ENCODE measurements at places on chromosomes 5 and 9. TPM values are rescaled to one million over a fixed set of nuclear protein-coding genes. Genes with fewer than 3 reads are reported as not detected.

- DNase-seq, result no peak
These were observed 296.3 kb downstream of the ADAMTS6 start for GRCh38 chr5:65185468-65185867.

GRCh38 chr5:74123929-74124328, 497.9 kb downstream of the ARHGEF28 start:
- DNase-seq, result no peak

- no peak for DNase-seq
These were observed 531.1 kb downstream of the PDE4D start for GRCh38 chr5:59362438-59362837.

DNA sequence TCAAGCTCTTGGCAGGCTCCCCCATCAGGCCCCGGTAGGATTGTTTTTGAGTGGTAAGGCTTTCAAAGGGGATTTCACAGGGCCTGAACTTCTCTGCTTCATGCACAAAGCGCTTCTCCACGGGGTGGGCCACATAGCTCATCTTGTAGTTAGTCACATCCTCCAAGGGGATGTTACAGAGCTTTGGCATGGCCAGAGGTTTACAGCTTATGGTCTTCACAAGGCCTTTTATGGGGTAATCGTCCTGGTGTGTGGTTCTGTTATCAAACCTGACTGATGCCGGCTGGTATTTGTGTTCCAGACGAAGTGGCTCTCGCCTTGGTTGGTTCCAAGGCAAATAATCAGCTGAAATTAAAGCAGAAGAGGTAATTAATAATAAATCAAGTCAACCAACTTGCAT, 104.3 kb downstream of the SAXO1 start:
- no peak for DNase-seq

GRCh38 chr5:135501965-135502364, 33.8 kb downstream of the NEUROG1 start:
- no peak for DNase-seq

Gene SLCO6A1
- polyA plus RNA-seq, result not detected

Gene PLAC8L1
- 0.84 TPM for polyA plus RNA-seq

- no peak for DNase-seq
These were observed 162.9 kb downstream of the FGF1 start for GRCh38 chr5:142522983-142523382.

DNA sequence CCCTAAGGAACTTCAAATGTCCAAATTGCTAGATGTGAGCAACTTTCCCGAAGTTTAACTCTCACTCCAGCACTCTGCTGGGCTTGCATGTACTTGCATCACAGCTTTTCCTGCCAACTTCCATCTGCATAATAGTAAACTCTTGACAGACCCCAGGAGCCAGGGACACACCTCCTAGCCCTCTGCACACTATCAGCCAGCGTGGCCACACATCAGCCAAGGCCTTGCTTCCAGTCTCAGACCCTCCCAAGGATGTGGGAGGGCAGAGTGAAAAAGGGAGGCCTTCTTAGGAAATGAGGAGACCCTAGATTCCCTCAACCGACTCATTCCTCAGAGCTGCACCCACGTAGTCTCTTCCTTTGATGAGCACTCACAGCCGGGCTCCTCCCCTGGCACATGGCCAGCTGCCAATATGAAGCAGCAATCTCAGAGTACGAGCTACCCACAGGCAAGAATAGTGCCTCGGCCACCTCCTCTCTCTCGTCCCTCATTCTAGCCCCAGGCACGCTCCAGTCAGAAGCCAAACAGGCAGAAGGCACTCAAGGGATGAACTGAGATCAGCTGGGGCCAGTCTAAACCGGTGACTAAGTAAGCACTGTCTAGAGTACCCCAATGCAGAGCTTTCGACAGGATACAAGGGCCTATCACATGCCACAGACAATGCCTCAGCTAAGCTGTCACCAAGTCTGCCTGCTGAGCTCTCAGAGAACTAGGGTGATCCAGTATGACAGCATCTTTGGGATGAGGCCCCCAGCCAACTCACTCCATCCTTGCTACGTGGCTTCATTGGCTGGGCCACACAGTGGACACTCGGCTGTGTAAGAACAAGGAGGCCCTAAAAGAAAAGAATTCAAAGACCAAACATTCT, 2.3 kb downstream of the P4HA2 start:
- DNase-seq, result no peak

DNA sequence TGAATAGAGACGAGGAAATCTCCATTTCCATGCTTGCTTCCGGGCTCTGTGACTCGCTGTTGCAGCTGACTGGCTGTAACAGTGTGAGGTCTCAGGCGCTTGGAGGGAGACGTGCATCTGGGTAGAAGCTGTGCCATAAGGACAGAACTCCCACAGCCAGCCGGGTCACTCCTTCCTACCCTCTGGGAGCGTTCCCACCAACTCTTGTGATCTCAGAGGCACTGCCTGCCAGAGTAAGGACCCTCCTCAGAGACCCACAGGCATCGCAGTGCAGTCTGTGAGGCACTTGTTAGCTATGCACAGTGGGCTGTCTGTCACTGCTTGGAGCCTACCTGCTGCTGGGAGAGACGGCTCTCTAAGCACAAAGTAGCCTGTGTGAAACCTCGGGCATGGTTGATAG, 203.4 kb upstream of the SEMA6A start:
- no peak for DNase-seq

DNA sequence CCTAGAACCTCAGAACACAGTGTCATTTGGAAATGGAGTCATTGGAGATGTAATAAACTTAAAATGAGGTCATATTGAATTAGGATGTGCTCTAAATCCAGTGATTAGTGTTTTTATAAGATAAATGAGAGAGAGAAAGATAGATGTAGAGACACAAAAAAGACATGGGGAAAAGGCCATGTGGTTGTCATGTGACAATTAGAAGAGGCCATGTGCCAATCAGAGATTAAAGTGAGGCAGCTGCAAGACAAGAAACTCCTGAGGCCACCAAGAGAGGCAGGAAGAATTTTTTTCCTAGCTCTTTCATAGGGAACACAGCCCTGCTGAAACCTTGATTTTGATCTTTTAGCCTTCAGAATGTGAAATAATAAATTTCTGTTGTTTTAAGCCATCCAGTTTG, 1307.2 kb downstream of the PTPRD start:
- no peak for DNase-seq

DNA sequence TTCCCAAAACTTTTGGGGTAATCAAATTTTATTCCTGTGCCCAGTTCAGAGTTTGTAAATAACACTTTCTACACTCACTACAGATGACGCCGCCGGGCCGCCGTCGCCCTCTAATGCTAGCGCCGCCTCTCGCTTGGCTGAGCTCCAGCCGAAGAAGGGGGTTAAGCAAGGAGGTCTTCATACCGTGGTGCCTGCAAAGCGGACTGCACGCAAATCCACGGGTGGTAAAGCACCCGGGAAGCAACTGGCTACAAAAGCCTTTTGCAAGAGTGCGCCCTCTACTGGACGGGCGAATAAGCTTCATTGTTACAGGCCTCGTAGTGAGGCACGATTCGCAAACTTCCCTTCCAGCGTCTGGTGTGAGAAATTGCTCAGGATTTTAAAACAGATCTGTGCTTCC, 280.4 kb downstream of the MEF2C start:
- DNase-seq, result no peak

- DNase-seq, result no peak
These were observed 86.1 kb downstream of the WWC1 start for GRCh38 chr5:168377525-168377924.

Gene SELENOP
- polyA plus RNA-seq, result 0.14 TPM

Gene HMMR
- 38.4 TPM for polyA plus RNA-seq

Gene TRIM36
- 0.63 TPM for polyA plus RNA-seq

GRCh38 chr5:125756456-125756855, 666.8 kb upstream of the GRAMD2B start:
- DNase-seq, result no peak

- DNase-seq, result no peak
These were observed 2.3 kb downstream of the SMIM33 start for GRCh38 chr5:139473105-139473504.

DNA sequence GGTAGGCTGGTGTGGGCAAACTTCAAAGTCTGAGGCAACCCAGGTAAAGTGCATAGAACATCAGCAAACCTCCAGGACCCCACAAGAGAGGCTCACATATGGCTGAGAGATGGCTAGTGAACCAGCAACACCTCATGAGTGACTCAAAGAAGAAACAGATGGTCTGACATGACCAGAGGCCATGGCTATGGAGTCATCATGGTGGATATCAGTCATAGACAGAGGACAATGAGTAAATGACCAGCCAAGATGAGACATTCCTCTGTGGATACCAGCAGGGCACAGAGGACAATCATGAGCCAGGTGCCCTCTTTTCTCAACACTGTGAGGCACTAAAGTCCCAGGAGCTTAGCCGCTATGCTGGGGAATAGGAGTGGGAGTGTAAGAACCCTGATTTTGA, 180.8 kb downstream of the RASEF start:
- no peak for DNase-seq

GRCh38 chr5:148403344-148403743, 19.6 kb downstream of the FBXO38 start:
- no peak for DNase-seq

DNA sequence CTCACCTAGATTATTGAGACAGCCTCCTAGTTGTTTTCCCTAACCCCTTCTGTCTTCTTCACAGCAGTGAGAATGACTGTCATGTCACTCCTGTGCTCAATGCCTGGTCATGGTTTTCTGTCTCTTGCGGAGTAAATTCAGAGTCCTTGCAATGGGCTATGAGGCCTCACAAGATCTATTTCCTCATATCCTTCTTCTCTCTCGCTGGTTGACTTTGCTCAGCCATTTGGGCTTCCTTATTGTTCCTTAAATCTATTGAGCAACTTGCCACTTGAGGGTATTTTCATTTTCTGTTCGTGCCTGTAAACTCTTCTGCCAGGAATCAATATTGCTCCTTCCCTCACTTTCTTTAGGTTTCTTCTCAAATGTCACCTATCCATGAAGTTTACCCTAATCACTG, 9.0 kb downstream of the PPP3R2 start:
- DNase-seq, result no peak

DNA sequence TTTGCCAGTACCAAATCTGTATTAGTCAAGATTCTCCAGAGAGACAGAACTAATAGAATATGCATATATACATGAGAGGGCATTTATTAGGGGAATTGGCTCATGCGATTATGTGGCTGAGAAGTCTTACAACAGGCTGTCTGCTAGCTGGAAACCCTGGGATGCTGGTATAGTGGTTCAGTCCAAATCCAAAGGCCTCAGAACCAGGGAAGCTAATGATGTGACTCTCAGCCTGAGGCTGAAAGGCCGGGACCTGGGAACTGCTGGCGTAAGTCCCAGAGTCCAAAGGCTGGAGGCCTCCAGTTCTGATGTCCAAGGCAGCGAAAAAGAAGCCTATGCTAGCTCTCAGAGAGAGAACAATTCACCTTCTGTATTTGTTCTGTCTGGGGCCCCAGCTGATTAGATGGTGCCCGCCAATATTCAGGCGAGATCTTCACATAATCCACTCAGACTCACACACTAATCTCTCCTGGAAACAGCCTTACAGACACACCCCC, 84.1 kb downstream of the KIAA1958 start:
- no peak for DNase-seq

- DNase-seq, result peak; percentile 31
These were observed 587 bp downstream of the MIER3 start for GRCh38 chr5:56951126-56951945.

Gene NKD2
- 4.4 TPM for polyA plus RNA-seq

- no peak for DNase-seq
These were observed 256.0 kb downstream of the TMEM167A start for GRCh38 chr5:82820961-82821845.

DNA sequence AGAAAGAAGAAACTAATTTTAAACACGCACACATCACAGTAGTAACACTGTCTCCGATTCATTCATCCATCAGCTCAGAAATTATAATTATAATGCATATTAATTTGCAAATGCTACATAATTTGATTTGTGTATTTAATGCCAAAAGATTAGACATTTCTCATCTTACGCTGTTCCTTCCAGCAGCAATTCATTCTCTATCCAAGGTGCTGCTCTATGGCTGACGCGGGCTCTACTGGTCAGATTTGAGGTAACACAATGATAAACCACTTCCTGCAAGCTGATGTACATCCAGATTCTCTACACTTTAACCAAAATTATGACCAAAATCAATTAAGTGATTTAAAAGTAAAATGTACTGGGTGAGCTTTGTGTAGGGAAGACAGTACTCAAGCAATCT, 77.9 kb upstream of the ICE1 start:
- no peak for DNase-seq

- DNase-seq, result no peak
These were observed 320.0 kb downstream of the ENC1 start for GRCh38 chr5:74320526-74320925.

GRCh38 chr5:179806250-179807048, at the start of gene MGAT4B:
Gene MGAT4B (minus strand): TSS chr5:179806866. CDS start chr5:179806583, 283 bp downstream.
- DNase-seq, result no peak

- DNase-seq, result no peak
These were observed 44.8 kb upstream of the RNF130 start for GRCh38 chr5:180116077-180116999.

GRCh38 chr9:81292056-81292805, 397.1 kb downstream of the TLE1 start:
- DNase-seq, result no peak

DNA sequence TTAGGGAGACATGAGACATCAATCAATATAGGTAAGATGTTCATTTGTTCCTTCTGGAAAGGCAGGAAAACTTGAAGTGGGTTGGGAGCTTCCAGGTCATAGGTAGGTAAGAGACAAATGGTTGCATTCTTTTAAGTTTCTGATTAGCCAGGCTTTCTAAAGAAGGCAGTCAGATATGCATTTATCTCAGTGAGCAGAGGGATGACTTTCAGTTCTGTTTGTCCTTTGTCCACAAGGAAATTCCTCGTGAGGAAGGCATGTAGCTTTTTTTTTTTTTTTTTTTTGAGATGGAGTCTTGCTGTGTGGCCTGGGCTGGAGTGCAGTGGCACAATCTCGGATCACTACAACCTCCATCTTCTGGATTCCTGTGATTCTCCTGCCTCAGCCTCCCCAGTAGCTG, 155.3 kb upstream of the ABCA1 start:
- DNase-seq, result no peak

DNA sequence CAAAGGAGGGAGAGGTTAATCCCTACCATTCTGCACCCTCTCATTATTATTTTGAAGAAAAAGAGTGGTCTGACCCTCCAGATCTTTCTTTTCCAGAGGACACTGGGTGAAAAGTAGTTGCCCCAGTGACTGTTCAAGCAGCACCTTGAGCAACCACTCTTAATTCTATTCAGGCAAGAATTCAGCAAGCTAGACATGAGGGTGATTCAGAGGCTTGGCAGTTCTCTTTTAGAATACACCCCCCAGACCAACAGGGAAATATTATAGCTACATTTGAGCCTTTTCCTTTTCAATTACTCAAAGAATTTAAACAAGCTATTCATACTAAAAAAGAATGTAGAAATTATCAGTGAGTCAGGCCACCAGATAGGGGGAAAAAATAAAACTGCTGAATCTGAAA, 178.3 kb downstream of the MRPS30 start:
- DNase-seq, result no peak

DNA sequence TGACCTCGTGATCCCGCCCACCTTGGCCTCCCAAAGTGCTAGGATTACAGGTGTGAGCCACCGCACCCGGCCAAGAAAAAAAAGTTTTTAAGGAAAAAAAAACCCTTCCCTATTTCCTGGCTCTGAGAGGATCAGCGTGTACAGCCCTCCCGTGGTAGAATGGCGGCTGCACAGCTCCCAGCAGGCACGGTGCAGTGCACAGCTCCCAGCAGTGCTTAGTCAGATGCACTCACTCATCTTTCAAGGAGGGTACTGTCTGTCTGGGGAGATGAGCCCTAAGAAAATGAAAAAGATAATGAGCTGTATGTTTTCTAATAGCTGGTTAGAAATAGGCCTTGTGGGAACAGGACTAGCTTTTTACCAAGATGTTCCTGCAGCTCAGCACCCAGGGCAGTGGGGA, 36.7 kb upstream of the SLC2A8 start:
- DNase-seq, result no peak

Gene SLC6A18
- polyA plus RNA-seq, result not detected

GRCh38 chr5:73157414-73158303, 15.3 kb upstream of the TMEM174 start:
- DNase-seq, result no peak

Gene GRXCR2
- not detected for polyA plus RNA-seq
